ENCODE measurements at places on chromosomes 1 and 21.

GRCh38 chr1:187733232-187733631 is 904.5 kb downstream of the PLA2G4A start:
- DNase-seq, result no peak

GRCh38 chr21:46155514-46156377 is at the start of gene FTCD:
Gene FTCD, minus strand, starts transcription at chr21:46155579. Its CDS starts 56 bp downstream, at chr21:46155523.
- no peak for DNase-seq

- DNase-seq, result no peak
Observed at GRCh38 chr1:173058556-173058955, 7.8 kb upstream of the TNFSF18 start.

- DNase-seq, result no peak
Observed at GRCh38 chr1:63914241-63914640, 140.4 kb downstream of the ROR1 start.

GRCh38 chr21:35697321-35697808 is 363.0 kb downstream of the SETD4 start:
- no peak for DNase-seq

DNA sequence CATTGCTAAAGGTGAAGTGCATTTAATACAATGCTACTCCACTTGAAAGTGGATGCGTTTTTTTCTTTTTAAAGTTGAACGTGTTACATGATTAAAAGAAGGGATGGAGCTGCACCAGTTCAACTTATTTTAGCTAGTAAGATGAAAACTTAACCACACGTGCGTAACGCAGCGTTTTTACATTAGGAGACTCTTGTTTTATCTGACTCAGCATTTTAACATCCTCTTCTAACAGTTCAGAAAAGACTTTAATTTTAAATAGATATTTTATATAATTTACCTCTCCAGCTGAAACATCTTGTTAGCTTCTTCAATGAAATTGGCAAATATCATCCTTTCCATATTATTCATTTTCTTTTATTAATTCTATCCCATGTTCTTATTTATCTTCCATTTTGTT is 33.4 kb downstream of the EXO1 start:
- DNase-seq, result no peak

DNA sequence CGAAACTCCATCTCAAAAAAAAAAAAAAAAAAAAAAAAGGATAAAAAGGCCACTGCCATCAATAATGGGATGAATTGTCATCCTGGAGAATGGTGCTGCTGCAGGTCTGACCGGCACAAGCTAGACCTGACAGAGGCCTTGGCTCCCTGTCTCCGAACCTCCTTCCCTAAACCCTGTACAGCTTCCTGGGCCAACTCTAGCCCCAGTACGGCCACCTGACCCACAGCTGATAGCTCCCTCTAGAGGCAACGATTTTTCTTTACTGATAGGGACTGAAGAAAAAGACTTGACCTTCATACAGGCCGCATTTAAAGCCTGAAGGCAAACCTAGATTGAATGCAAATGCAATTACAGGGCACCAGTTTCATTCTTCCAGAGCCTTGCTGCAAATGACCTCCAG is 30.7 kb downstream of the NOL9 start:
- no peak for DNase-seq

DNA sequence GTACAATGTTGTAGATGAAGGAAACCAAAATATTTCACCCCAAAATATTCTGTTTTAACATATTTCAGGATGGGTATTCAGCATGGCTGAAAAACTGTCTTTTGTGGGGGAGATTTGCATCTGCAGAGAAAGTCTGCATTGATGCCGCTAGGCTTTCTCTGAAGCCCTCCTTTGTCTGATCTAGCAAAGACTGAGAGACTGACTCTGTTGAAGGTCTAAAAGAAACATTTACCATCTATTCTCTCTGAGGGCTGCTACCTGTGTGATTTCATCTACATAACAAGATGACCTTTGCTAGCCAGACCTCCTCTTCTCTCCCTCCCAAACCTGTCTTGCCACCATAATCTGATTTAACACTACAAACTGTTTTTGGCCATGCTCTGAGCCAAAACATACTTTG is 12.4 kb upstream of the MT1HL1 start:
- DNase-seq, result no peak

DNA sequence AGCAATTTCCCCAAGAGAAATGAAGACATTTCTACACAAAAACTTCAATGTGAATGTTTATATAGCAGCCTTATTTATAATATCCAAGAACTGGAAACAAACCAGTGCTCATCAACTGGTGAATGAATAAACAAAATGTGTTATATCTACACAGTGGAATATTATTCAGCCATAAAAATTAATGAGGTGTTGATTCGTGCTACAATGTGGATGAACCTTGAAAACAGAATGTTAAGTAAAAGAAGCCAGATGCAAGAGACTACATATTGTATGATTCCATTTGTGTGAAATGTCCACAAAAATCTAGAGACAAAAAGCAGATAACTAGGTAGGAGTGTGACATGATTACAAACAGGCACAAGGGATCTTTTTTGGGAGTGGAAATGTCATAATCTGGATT is 110.0 kb downstream of the CD247 start:
- DNase-seq, result no peak

- DNase-seq, result no peak
Observed at GRCh38 chr1:105359457-105359856, 1609.8 kb downstream of the AMY1C start.

DNA sequence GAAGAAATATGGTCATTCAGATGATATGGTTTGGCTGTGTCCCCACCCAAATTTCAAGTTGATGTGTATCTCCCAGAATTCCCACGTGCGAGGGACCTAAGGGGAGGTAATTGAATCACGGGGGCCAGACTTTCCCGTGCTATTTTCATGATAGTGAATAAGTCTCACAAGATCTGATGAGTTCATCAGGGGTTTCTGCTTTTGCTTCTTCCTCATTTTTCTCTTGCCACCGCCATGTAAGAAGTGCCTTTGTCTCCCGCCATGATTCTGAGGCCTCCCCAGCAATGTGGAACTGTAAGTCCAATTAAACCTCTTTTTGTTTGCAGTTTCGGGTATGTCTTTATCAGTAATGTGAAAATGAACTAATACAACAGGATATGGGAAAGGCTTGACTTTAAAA is 1.4 kb upstream of the DPM3 start:
- no peak for DNase-seq

DNA sequence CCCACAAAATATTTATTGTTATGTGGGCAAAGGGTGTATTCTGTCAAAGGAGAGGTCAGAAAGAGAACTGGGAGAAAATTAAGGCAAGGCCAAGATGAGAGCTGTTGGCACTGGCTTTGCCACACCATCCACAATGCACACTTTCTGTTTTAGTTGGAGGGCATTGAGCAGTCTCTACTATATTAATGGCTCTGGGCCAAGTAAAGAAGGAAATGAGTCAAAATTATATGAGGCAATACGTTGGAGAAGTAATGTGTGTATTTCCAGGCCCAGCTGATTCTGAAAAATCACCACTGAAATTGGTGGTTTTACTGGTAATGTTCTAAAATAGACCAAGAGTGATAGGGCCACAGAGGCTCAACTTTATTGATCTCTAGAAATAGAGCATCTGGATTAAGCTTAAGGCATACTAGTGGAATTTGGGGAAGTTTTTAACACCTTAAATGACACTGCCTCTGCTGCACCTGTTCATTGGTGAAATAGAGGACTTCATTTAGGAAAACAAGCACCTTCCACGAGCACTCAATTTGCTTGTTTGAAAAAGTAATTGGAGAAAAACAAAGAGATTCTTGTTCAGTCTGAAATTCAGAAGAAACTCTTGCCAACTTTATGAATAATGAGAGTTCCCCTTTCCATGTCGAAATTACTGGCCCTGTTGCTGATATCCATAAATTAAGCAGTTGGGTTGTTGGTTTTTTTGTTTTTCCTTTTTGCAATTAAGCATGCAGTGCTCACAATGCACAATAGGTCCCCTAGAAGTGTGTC is 424.9 kb downstream of the ADGRL2 start:
- DNase-seq, result no peak

DNA sequence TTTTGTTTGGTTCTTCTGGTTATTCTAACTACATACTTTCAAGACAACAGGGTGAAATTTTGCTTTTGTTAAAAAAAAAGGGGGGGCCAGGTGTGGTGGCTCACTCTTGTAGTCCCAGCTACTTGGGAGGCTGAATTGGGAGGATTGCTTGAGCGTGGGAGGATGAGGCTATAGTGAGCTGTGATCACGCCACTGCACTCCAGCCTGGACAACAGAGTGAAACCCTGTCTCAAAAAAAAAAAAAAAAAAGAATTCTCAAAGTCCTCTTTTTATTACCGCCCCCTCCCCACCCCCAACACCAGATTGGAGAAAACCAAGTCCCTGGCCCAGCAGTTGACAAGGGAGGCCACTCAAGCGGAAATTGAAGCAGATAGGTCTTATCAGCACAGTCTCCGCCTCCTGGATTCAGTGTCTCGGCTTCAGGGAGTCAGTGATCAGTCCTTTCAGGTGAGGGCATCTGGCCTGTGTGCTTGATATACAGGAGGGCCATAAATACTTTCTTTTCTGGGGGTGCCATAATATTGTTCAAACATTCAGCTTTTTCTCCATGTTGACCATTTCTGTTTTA is 50.2 kb downstream of the LAMC2 start:
- no peak for DNase-seq

DNA sequence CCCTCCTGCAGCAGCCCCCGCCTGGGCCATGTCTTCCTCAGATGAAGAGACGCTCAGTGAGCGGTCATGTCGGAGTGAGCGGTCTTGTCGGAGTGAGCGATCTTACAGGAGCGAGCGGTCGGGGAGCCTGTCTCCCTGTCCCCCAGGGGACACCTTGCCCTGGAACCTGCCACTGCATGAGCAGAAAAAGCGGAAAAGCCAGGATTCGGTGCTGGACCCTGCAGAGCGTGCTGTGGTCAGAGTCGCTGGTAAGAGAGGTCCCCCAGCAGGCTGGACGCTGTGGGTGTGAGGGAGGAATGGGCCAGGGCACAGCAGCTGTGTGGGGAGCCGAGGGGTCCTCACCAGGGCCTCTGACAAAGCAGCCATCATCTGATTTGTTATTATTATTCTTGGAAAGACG is 58.0 kb downstream of the NDUFS5 start:
- no peak for DNase-seq

DNA sequence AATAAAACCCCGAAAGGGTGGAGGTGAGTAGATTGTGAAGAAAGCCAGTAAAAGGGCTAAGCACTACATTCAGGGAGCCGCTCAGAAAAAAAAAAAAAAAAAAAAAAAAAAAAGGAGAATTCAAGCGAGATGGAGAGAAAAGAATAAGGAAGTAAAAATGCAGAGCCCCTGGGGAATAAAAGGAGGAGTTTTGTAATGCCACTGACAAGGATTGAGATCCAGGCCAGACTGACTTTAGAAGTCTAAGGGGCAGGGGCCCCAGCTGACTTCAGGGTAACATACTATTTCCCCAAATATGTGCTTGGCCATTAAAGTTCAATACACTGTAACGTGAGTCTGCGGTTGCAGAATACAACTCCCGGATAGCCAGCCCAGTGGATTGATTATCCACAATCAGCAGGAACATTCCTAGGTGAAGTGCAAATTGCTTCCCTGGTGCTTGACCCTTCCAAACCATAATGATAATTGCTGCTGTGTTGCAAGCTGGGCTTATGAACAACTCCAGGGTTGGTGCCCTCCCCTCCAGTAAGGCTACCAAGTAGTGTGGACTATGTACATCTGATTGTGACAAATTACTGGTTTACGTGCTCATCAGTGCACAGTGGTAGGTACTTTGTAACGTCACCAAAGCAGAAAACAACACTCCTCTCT is 30.7 kb upstream of the RRP15 start:
- no peak for DNase-seq

DNA sequence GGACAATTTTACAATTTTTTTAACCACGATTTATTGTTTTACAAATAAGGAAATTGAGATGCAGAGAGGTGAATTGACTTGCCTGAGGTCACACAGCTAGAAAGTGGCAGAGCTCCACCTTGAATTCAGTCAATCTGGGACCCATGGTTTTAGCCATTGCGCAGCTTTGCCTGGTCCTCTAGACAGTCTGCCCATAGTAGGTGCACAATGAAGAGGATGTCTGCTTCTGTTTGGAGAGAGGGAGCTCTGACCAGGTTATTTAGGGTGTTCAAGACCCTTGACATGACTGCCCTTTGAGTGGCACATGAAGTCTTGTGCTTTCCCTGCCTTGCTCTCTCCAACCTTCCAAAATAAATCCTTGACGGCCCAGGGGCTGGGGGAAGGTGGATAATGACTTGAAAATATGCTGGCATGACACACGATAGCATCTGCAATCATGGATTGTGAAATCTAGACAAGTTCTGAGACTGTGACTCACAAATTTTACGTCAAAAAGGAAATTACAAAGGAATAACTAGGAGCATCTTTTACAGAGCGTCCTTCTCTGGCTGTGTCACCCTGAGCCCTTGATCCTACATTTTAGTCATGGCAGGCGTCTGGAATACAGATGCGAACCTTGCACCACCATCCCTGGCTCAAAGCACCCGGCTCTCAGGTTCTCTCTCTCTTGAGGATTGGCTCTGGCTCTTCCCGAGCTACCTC is 26.2 kb upstream of the ID3 start:
- no peak for DNase-seq

GRCh38 chr1:87042111-87042811 is 127.8 kb downstream of the HS2ST1 start:
- no peak for DNase-seq

DNA sequence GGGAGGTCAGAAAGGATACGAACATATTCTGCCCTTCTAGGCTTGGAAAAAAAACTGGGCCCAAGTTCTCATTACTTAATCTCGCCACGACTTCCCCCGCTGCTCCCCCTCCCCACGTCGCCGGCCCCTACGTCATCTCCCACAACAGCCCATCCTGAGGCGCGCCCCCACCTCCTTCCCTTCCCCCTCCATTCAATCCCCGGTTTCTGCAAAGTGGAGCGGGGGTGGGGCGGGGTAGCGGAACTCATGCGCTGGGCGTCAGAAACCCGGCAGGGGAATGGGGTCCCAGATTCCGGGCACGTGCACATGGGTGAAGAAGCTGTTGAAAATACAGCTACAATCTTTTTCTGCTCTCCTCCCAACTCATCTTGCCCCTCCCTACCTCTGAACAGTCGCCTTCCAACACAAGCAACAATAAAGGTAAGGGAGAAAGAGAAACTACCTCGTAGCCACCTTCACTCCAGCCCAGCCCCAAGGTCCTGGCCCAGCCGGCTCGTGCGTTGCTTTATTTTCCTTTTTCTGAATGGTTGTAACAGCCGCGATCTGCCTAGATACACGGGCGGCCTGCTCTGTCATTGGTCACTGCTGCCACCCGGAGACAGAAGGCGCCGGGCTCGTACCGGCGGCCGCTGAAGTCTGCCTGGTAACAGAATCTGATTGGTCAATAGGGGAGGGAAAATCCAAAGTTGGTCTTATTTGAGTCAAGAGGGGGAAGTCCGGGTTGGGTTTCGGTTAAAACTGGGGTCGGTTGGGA is at the start of gene RFX5:
RFX5 (minus strand) TSS at position 484 of the 754 bp plus-strand sequence. CDS start 932 bp downstream, outside the sequence.
- DNase-seq, result peak; percentile 95

- no peak for DNase-seq
Observed at GRCh38 chr21:40658311-40658710, 188.6 kb downstream of the DSCAM start.
